Left cardiac atrium (tissue), 4 donors: ENCODE measurements at places on chromosomes 16 and 17. TPM values are rescaled to one million over a fixed set of nuclear protein-coding genes. Genes with fewer than 3 reads are reported as not detected.

Gene CD79B
- 7.5 TPM for total RNA-seq

Gene ASGR2
- 0.68 TPM for total RNA-seq

Gene CCL18
- total RNA-seq = 16.0 TPM

Gene ZNF385C
- 0.27 TPM for total RNA-seq

Gene ALOX15B
- 0.39 TPM for total RNA-seq

Gene TSPAN10
- total RNA-seq = 0.50 TPM

Gene PCGF2
- total RNA-seq = 45.2 TPM

- DNase-seq = peak; percentile 70
These were observed 138.9 kb upstream of the CES5A start for GRCh38 chr16:56013962-56014552.

DNA sequence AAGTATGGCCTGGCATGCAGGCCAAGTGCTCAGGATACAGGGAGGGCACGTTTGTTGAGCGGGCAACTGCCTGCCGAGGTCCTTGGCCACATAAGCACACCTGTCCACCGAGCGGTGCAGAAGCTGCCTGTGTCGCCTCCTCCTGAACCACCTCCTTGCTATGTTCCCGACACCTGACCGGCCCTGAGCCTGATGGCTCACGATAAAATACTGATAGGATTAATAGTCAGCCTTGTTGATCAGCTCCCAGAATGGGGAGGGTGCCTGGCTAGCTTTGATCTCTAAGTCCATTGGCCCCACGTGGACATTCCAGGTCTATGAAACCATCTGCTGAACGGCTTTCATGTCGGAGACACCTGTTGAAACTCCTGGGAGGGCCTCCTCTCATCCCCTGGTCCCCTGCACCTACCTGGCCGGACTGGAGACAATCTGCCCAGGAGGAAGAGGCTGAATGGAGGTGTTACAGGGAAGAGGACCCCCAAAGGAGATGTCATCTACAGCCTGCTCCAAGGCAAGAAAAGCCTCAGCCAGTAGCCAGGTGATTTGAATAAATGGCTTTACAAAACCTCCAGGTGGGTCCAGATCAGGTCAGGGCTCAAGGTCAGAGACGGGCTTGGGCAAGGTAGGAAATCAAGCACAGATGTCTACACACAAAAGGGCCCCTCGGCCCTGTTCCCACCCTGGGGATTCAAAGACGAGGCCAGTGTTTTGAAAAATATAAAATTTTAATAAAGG is 33.4 kb downstream of the AXIN2 start:
- DNase-seq = no peak

DNA sequence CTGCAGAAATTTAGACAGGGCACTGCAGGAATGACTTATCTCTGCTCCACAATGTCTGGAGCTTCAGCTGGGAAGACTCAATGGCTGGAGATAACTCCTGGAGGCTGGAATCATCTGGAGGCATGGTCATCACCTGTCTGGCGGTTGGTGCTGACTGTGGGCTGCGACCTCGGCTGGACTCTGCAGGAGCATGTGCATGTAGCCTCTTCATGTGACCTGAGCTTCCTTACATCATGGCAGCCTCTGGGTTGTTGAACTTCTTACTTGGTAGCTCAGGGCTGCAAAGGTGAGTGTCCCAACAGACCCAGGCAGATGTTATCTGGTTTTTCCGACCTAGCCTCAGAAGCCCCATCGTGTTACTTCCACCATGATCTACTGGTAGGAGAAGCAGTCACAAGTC is 188.2 kb upstream of the RPL38 start:
- no peak for DNase-seq

- DNase-seq = no peak
These were observed 6.1 kb upstream of the TBX2 start for GRCh38 chr17:61393550-61393903.

DNA sequence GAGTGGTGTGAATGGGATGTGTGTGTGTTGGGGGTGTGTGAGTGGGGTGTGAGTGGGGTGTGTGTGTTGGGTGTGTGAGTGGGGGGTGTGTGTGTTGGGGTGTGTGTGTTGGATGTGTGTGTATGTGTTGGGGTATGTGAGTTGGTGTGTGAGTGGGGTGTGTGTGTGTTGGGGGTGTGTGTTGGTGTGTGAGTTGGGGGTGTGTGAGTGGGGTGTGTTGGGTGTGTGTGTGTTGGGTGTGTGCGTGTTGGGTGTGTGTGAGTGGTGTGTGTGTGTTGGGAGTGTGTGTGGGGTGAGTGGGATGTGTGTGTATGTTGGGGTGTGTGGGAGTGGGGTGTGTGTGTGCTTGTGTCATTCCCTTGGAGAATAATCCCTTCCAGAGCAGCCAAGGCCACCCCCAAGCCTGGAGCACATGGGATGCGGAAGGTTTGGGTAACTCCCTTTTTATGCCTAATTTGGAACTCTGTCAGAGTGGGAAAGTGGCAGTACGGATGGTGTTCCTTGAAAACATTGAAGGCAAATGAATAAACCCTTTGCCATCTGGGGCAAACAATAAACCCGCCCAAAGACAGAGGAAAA is 14.3 kb downstream of the RNF213 start:
- no peak for DNase-seq

DNA sequence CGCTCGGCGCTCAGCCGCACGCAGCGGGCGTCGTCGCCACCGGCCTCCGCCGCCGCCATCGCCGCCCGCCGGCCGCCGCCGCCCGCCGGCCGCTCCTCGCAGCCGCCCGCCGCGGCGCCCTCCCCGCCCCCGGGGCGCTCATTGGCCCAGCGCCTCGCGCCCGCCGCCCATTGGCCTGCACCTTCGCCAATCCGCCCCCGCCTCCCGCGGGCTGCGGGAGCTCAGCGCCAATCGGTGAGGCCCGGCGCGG is at the start of gene PGP:
TSS of gene PGP (minus strand) at position 122 of the 250 bp plus-strand sequence. CDS start at position 59, 63 bp downstream.
- no peak for DNase-seq

DNA sequence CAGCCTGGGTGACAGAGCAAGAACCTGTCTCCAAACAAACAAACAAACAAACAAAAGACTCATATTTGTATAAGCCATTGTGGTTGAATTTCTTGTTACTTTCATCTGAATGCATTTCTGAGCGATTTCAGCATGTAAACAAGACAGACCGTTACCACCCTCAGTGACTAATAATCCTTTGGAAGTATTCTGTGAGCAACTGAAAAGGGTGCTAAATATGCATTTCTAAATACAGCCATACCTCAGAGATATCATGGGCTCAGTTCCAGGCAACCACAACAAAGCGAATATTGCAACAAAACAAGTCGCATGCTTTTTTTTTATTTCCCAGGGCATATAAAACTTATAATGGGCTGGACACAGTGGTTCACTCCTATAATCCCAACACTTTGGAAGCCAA is 109.0 kb downstream of the USP31 start:
- no peak for DNase-seq

DNA sequence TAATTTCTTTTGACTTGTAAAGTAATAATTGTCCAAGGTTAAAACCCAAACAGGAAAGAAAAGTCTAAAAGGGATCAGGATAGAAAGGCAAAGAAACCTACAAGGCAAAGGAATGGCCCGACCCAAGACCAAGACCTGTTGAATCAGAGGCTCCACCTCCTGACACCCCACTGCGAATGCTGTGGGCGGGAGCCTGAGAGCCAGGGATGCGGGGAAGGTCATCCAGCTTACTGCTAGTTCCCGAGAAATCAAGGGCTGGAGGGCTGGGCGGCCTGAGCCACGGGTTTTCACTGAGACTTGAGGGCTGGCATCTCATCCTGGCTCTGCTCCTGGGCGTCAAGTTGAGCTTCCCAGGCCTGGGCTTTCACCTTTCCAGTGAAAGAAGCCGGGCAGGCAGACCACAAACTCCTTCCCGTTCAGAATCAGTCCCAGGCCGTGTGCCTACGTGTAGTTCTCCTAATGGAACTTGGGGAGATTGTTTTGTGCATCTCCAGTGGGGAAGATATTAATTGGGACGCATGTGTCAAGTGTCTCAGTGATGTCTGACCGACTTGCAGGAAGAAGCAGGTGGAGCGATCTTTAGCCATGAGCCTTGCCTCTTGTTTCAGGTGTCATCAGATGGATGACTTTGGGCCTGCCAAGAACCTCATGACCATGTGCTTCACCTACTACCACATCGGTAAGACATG is 36.9 kb downstream of the CIBAR2 start:
- no peak for DNase-seq

GRCh38 chr16:6913566-6913965 is 419.1 kb upstream of the RBFOX1 start:
- no peak for DNase-seq

DNA sequence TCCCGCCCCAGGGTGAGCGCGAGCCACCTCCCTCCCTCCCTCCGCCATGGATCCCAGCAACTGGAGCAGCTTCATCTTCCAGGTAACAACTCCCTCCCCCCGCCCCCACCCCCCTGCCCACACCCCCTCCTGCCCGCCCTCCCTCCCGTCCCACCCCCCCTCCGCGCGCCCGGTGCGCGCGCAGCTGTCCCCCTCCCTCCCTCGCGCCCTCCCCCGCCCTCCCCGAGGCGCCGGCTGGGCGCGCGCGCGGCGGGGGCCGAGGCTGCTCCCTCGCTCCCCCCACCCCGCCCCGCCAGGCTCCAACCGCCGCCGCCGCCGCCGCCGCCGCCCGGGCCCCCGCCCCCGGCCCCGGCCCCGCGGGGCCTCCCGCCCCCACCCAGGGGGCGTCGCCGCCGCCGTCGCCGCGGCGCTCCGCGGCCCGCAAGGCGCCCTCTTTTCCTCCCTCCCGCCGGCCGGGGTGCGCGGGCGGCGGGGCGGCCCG is at the start of gene MAZ:
TSS of gene MAZ (plus strand) at position 431 of the 481 bp plus-strand sequence. CDS start 173 bp downstream, outside the sequence.
- no peak for DNase-seq

- no peak for DNase-seq
These were observed 51.0 kb upstream of the MARCHF10 start for GRCh38 chr17:62859146-62859545.

DNA sequence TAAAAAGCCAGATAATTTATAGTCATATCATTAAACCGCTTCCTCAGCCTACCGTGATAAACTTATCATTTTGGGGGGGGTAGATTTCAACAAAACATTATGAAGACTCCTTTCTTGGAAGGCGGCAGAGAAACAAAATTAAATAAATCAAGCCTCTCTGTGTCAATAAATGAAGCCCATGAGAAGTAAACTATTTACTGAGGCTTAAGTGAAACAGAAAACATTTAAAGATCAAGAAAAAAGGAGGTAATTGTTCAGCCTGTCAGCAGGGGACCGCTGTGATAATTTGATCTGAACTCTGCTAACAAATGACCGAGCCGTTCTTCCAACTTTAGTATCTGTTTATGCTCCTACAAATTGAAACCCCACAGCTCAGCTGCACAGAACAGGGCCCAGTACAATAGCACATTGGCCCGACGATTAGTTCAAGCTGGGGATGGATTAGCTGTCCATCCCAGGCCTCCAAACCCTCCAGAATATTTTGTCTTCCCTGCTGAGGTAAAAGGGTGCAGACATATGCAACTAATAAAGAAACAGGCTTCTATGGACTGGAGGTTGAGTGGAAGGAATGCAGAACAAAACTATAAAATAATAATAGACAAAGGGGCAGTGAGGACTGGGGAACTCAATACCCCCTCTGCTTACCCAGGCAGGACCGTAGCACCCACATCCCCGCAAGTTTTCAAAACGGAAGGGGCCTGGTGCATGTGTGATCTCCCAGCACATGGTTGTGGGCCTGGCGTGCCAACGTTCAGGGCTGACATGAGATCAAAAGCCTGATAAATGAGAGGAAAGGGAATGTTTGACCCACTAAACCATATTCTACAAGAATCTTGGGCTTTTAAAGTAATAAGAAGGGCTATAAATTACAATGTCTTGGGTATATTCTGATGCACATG is 298.1 kb upstream of the IRX5 start:
- DNase-seq = no peak

- peak; percentile 77 for DNase-seq
These were observed 310.6 kb downstream of the SEC14L1 start for GRCh38 chr17:77451245-77451893.

GRCh38 chr17:78438271-78438691 is 59.8 kb downstream of the PGS1 start:
- DNase-seq = no peak

DNA sequence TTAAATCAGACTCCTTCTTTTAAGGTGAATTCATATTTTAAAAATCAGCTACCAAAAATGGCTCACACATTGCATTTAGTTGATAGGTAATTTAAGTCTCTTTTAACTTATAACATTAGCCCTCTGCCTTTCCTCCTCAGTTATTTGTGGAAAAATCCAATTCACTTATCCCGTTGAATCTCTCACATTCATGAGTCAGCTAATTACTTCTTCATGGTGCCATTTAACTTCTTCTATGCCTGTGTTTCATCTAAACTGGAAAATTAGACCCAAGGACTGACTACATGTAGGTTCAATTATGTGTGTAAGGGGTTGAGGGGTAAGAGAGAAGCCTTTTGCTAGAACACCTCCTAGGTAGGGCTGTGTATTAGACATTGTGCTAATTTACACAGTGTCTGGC is 18.4 kb upstream of the SLFN5 start:
- no peak for DNase-seq

DNA sequence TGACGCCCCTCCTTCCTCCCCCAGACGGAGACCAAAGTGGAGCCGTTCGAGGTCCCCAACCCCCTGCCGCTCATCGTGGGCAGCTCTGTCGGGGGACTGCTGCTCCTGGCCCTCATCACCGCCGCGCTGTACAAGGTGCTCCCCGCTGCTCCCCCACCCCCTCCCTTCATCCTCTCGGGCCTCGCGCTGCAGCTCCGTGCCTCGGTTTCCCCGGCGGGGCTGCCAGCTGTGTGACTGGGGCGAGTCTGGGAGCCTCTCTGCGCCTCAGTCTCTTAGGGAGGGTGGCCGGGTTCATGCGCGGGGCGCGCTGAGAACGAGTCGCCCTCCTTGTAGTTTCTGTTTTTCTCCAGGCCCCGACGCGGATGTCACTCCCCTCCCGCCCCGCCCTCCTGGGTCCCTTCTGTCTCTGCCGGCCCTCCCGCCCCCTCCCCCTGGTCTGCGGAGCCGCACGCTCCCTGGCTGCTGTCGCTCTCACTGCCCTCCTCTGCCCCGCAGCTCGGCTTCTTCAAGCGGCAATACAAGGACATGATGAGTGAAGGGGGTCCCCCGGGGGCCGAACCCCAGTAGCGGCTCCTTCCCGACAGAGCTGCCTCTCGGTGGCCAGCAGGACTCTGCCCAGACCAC is 23.7 kb upstream of the ITGAX start:
- DNase-seq = no peak

GRCh38 chr17:45961206-45961605 is 37.8 kb upstream of the STH start:
- DNase-seq = no peak

GRCh38 chr16:87463722-87464690 is 28.8 kb downstream of the ZCCHC14 start:
- DNase-seq = peak; percentile 58

DNA sequence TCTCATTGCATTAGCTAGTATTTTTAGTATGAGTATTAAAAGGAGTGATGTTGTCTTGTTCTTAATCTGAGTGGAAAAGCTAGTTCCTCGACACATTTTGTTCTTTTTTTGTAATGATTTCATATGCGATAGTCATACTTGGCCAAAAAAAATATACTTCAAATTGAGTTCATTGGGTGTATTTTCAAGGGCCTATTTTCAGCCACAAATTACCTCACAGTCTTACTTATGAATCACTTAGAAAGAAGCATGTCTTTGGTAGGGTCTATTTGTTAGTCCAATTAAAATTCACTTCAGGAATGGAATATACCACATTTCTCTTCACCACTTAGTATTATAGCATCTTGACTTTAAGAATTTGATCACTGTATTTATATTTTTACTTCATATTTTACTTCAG is 337.2 kb downstream of the CDH11 start:
- no peak for DNase-seq
